SIG-M5 (cell line): ENCODE measurements at places on chromosomes 16 and 17.
A peak's percentile ranks its signal among the peaks of the same experiment; 100 is the strongest.

DNA sequence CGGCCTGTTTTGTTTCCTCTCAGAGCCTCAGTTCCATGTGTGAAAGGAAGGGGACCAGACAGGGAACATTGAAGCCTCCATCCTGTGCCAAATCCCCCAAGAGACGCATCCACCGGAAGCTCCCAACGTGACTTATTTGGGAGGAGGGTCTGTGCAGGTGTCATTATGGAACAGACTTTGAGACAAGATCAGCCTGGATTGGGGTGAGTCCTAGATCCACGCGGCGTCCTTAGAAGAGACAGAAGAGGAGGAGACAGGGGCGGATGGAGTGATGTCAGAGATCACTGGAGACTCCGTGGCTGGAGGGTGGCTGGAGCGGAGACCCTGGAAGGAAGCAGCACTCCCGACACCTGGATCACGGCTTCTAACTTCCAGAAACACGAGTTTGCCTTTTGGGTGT is 80.0 kb downstream of the KLHDC4 start:
- no peak for DNase-seq

DNA sequence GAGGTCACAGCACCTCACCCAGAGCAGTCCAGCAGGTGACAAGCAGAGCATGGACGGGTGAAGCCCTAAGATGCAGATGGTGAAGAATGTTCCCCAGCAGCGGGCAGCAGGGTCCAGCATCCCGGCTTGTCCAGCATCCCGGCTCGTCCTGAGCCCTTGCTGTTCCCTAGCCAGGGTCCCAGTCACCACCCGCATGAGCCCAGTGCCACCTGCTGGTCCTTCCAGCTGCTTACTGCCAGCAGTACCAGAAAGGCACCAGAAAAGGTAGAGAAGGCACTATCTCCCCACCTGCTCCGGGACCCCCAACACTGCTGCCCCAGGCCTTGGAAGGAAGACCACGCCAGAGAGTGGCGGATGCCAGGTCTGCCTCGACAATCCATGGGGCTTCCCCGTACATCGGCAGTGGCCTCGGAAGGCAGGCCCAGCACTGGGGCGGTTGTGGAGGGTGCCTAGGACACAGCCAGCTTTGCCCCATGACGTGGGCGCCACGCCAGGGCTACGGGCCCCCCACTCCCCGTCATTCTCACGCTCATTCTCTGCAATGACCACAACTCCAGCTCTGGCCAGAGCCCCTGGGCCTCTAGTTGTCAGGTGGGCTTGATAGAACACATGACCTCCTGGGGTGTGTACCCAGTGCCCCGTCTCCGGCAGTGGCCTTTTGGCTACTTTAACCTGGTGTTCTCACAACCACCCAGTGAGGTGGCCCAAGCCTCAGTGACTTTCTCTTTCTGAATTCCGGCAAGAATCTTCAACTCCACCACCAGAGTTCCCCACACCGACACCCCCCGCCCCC is 1.4 kb downstream of the CENPX start:
- DNase-seq = no peak

- DNase-seq = no peak
These were observed 73.4 kb downstream of the HELZ start for GRCh38 chr17:67171560-67171959.

- DNase-seq = no peak
These were observed 684 bp downstream of the YPEL2 start for GRCh38 chr17:59331929-59332748.

GRCh38 chr16:24645739-24646645 is 83.5 kb upstream of the TNRC6A start:
- DNase-seq = no peak

DNA sequence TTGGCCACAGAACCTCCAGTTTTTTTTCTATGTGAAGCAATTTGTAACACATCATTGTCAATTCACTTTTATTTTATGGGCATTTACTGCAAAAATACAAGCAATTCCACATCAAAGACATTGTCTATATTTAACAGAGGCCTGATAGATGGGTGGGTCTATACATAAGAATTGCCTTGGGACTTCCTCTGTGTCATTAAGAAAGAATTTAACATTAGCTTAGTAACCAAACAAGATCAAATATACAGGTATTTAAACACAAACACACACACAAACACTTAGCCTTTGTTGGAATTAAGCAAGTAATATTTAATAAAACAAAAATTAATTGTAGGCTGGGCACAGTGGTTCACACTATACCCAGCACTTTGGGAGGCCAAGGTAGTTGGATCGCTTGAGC is 4.3 kb upstream of the PITPNC1 start:
- DNase-seq = no peak

DNA sequence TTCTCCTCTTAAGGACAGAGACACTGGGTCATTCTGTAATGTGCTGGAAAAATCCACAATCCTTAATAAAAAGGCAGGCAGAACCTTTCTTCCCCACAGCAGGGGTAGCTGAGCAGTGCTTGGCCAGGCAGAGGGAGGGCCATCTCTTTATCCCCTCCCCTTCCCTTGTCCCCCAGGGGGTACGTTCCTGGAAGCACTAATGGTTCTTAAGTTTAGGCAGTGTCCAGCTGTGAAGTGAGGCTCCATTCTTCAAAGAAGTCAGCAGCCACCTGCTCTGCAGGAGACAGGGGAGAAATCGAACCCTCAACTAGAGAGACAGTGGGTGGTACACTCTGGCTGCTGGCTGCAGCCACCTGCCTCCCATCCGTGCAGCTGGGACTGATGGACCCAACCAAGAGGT is 533.9 kb upstream of the CDH11 start:
- no peak for DNase-seq

- DNase-seq = no peak
These were observed 8.5 kb downstream of the NAGPA start for GRCh38 chr16:5025171-5025632.

DNA sequence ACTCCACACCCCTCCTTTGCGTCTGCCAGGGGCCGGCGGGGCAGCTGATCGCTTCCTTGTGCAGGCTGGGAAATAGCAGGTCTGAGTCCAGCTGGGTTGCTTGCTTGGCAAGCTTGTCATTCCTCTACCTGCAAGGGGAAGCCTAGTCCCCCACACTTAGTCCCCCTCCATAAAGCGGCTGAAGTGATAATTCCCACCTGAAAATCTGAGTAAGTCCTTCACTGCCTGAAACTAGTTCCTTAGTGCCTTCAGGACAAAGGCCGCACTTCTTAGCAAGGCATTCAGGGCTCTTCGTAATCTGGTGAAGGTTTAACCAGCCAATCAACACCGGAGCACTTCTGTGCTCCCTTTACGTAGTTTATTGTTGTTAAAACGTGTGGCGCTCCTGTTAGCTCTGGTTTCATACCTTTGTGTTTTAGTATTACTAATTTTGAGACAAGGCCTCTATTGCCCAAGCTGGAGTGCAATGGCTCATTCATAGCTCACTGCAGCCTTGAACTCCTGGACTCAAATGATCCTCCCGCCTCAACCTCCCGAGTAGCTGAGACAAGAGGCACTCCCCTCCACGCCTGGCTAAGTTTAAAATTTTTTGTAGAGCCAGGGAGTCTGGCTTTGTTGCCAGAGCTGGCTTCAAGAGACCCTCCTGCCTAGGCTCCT is 817 bp downstream of the PSKH1 start:
- no peak for DNase-seq

- no peak for DNase-seq
These were observed 578.4 kb downstream of the CDH11 start for GRCh38 chr16:64543441-64543840.

DNA sequence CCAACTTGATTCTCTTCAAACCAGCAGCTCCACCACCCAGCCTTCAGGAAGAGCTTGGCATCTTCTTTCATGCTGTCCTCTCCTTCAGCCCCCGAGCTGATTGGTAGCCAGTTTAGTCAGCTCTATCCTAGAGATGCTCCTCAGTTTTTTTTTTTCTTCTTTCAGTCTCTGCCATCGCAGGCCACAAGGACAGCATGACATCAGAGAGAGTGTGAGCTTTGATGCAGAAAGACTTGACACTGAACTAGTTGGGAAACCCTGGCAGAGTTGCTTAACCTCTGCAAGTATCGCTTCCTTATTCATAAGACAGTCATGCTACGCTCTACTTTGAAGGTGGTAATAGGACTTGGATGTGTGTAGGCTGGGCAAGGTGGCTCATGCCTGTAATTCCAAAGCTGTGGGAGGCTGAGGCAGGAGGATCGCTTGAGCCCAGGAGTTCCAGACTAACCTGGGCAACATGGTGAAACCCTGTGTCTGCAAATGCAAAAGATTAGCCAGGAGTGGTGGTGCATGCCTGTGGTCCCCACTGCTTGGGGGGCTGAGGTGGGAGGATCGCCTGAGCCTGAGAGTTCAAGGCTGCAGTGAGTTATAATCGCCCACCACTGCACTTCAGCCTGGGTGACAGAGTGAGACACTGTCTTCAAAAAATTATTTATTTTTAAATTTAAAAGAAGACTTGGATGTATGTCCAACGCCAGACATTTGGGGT is 2.6 kb downstream of the CD300LB start:
- DNase-seq = peak; percentile 99

- DNase-seq = no peak
These were observed 3.3 kb downstream of the POLR3E start for GRCh38 chr16:22300427-22301071.

DNA sequence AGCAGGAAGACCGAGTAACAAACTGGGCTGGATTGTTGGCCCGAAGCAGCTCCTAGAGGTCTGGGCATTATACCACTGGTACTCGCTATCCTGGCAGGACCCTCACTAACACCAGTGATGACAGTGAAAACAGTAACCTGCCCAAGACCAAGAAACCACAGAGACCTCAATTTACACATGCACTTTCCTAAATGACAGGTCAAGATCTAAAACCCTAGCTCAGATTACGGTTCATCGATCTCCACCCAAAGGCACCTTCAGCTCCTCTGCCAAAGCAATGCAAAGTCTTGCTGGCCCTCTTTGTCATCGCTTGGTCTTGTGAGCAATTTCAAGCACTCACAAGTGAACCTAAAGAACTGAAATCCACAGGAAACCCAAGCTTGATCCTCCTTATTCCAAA is 1.5 kb downstream of the PIP4K2B start:
- DNase-seq = no peak

GRCh38 chr17:16919663-16920627 is 52.0 kb downstream of the TNFRSF13B start:
- no peak for DNase-seq

DNA sequence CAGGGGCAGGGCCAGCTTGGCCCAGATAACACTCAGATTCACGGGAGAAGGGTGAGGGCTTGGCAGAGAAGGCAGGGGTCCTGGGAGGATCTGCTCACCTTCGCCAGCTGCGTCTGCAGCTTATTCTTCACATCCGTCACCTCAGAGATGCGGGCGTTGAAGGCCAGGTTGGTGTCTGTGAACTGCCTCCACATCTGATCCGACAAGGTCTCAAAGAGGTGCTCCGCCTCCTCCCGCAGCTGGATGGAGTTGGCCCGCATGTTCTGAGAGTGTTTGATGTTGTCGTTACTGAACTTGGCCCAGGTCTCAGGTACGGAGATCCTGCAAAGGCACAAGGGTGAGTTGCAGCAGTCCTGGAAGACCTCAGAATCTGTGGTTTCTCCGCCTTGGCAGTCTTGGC is 18.9 kb downstream of the TEKT5 start:
- DNase-seq = no peak

GRCh38 chr17:78179372-78179771 is 7.5 kb downstream of the TK1 start:
- DNase-seq = no peak

DNA sequence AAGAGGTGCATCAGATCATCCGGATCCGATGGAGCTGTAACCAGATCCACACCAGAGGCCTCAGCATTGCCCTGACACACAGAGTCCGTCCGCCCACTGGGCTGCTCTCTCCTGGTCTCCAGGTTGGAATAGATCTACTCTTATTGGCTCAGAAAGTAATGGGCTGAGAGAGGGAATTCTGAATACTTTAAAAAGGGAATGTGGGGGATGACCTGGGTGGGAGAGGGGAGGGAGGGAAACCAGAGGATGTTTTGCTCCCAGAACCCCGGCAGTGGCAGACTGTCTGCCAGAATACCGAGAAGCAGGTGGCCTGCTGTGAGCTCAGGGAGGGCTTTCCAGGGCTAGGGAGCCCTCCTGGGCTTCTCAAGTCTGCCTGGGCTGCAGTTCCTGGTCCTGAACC is 126.5 kb downstream of the ENGASE start:
- DNase-seq = no peak

GRCh38 chr17:61385577-61386236 is 13.9 kb upstream of the TBX2 start:
- no peak for DNase-seq

DNA sequence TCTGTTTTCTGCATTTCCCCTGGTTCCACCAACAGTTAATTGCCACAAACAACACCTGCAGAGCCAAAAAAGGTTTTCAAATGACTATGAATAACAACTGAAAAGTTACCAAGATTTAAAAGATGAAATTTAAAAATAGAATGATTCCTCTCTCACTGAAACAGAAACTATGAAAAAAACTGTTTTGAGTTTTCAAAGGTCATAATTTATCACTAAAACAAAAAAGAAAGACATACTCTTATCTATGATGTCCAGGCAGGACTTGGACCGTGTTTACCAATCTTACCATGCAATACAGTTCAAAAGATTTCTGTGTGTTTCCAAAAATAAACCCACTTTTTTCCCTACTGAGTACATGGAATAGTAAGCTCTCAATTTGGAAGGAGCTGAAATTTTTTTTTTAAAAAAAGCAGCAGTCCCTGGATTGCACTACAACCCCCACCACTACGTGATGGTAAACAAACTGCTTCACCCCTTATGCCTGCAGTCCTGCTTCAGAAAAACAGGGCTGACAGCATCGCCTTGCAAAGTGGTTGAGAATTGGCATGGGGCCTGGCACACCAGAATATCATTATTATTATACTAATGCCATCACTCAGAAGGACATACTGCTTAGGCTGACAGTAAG is 8.5 kb downstream of the TXNDC11 start:
- no peak for DNase-seq

DNA sequence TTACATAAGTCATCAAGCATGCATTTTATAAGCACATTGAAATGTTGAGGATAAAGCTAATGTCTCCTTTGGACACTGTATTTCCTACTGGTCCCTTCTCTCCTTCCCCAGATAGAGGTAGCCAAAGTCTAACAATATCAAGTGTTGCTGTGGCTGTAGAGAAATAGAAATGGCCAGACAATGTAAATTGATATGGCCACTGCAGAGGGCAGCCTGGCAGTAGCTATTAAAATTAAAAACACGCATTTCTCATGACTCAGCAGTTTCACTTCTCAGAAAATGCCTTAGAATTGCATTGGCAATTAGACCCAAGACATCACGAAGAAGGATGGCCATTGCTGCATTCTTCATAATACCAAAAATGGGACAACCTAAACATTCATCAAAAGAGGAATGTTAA is 46.8 kb upstream of the MRTFB start:
- no peak for DNase-seq

DNA sequence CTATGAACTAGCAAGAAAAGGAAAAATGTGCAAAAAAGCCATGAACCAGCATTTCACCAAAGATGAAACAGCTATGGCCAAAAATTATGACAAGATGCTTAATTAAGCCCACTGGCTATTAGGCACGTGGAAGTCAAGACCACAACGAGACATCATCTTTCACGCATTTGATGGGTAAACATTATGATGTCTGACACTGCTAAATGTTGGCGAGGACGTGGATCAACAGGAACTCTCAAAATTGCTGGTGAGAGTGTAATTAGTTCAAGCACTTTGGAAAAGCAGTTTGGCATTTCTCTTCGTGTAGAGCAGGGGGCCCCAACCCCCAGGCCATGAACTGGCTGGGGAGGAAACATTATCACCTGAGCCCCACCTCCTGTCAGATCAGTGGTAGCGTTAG is 39.6 kb upstream of the ADGRG1 start:
- no peak for DNase-seq
